ENCODE measurements at places on chromosomes 3 and 15.
A peak's percentile ranks its signal among the peaks of the same experiment; 100 is the strongest.

DNA sequence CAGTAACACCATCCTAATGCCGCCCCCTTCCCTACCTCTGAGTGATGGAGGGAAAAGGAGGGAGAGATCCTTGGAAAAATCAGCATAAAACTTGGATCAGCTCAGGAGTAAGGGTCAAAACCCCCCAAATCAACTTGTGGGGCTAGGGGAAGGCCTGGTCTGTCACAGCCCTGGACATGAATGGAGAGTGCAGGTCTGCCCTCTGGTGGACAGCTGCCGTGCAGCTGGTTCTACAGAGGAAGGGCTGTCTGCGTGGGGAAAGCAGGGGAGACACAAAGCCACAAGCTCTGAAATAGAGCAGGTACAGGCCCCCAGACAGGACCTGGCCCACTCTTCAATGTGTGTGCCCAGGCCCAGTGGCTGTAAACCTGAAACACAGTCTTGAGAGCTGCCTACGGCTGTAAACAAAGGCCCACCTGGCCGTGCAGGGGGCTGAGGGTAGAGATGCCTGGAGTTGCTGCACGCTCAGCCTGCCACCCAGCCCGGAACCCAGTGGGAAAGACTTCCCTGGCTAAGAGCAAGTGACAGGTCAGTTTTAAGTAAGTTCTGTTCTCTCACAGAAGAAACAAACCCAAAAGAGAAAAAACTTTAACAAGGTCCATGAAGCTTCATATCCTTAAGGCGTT lies 16.4 kb downstream of the CLK3 start:
- DNase-seq = peak; percentile 71

- no peak for DNase-seq
Measured at GRCh38 chr3:69532547-69533224, 146.8 kb upstream of the FRMD4B start.

- peak; percentile 75 for DNase-seq
Measured at GRCh38 chr3:88219138-88219792, 69.5 kb downstream of the C3orf38 start.

DNA sequence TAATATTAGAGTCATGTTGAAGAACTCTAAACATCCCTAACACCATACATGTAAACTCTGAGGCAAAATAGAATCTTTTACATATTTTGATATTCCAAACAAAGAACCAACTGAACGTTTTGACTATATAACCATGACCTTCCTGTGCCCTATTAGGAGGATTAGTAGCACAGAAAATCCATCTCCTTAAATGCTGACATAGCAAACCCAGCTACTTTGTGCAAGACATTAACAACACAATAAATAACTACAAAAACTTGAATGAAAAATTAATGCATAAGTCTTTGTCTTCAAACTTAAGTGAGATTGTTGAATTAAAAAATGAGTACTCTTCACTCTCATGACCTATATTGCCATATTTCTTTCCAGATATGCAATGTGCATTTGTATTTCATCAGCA lies 450.0 kb upstream of the PDZRN3 start:
- no peak for DNase-seq

DNA sequence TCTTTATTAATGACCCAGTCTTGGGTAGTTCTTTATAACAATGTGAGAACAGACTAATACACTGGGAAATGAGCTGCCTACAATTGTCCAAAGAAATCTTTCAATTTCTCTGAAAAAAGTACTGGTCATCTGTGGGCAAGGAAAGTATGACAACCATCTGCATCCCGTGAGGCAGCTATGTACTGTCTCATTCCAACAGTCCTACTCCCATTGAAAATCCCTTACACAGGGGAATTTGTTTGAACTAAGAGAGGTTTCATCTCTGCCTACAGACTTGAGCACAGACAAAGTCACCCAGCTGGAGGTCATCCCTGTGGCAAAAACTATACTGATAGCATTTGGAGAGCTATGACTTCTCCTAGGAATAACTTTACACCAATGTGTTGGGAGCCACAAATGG lies 27.1 kb downstream of the SHC4 start:
- peak; percentile 89 for DNase-seq

- peak; percentile 60 for DNase-seq
Measured at GRCh38 chr3:62922326-62922725, 47.1 kb upstream of the CADPS start.

GRCh38 chr15:69669446-69669845 lies 216.8 kb downstream of the RPLP1 start:
- no peak for DNase-seq

DNA sequence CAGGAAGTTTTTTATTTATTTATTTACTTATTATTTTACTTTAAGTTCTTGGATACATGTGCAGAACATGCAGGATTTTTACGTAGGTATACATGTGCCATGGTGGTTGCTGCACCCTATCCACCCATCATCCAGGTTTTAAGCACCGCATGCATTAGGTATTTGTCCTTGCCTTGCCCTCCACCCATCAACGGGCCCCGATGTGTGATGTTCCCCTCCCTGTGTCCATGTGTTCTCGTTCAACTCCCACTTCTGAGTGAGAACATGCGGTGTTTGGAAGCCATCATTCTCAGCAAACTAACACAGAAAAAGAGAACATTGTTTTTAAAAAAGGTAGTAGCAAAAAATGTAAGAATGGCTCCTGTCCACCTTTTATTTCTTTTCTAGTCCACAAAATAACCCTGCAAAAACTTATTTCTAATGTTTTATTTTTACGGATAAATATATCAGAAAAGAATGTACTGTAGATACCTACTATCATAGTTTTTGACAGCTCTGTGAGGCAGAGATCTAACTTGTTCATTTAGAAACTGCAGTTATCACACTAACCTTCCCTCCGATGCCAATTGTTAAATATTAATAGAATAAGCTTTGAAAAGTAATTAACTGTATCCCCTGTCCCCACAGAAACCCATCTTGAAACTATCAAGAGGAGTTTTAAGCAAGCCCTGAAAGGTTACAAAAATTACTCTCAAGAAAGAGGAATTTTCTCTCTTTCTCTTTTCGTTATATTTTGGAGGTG lies 189.2 kb downstream of the LPP start:
- DNase-seq = no peak

DNA sequence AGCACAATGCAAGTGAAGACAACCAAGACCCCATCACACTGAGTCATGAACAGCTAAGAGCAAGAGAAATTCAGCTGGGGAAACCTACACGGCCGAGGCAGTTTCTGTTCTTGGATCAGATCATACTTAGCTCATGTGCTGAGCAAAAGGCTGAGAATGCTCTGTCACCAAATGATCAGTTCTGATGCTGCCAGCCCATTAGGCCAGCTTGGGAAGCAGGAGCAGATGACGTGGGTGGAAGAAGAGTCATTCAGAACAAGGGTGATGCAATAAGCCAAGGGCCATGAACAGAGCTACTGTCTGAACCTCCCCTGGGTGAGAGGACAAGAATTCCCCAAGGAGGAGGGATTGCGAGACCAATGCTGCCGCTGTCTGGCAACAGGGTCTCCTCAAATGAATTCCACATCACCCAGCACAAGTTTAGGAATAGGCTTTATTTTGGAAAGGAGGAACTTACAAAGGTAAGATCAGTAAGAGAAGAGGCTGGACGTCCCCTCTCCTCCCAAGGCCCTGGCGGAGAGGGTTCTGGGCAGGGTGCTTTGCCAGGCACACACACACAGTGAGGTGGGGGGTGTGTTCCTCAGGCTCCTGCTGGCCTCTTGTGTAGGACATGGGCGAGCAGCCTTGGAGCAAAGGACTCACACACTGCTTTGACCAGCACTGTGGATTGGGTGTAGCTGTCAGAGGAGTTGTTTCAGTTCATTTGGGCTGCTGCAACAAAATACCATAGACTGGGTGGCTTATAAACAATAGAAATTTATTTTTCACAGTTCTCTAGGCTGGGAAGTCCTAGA lies 65.6 kb upstream of the CTXND1 start:
- DNase-seq = peak; percentile 100

DNA sequence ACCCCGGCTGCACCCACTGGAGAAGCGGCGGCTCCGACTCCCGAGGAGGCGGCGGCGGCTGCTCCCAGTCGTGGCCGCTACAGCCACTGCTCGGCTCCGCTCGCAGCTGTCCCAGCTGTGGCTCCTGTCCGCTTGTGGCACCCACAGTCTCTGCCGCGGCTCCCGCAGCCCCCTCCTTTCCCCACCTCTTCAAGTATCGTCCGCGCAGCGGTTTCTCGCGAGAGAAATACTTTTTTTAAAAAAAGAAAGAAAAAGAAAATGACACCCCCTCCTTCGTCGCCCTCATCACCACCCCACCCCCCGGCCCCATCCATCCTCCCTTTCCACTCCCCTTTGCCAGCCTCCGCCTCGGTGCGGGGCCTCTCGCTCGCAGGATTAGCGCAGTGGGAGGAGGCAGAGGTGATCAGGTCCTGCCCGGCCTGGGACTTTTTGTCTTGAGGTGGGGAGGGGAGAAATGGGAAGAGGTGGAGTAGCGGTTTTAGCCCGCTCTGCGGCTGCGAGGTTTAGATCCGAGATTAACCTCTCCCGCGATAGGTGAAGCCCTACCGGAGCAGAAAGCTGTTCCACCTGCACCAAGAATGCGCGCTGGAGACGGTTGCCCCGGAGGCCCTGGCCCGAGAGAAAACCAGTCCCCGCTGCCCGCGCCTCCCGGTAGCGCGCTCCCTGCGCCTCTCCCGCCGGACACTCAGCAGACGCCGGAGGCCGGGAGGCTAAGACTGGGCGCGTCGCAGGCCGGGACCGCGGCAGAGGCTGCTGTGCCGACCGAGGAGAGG lies at the start of gene FBN1:
TSS of gene FBN1 (minus strand) at position 152 of the 773 bp plus-strand sequence. CDS start 940 bp downstream, outside the sequence.
- peak; percentile 95 for DNase-seq

GRCh38 chr15:78928616-78929093 lies 16.2 kb downstream of the CTSH start:
- DNase-seq = no peak

- no peak for DNase-seq
Measured at GRCh38 chr3:7204848-7205156, 343.9 kb downstream of the GRM7 start.

- no peak for DNase-seq
Measured at GRCh38 chr3:137172728-137173127, 214.9 kb downstream of the IL20RB start.

DNA sequence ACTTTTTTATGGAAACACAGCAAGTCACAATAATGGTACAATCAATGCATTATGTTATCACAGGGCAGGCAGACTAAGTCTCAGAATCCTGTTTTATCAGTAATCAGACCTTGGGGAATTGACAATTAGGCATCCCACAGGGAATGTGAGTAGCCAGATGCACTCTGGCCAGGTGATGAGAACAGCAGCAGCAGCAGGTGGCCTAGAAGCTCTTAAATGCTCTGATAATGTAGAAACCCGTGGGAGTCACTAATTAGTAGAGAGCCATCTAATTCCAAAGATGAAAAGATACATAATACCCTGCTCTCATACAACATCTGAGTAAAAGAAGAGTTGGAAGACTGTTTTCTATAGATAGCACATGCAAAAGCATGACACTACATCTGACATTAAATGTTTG lies 12.6 kb downstream of the CEP152 start:
- no peak for DNase-seq

DNA sequence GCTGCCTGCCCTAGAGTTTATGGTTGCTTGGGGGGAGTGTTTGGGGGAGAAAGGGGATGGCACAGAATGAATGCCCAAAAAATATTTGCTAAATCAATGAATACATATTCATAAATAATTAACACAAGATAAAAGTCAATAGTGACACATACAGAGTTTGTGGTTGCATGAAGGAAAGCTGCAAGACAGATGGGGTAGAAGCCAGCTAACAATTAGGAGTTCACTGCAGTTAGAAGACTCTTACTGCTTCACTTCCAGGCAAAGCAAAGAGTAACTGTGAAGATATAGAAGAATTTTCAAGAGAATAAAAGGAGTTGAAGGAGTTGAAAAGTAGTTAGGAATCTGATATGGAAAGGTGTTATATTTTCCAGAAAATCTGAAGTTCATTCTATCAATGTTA lies 72.4 kb downstream of the ZNF280D start:
- DNase-seq = no peak

GRCh38 chr15:61712129-61712759 lies 348.0 kb downstream of the VPS13C start:
- no peak for DNase-seq

DNA sequence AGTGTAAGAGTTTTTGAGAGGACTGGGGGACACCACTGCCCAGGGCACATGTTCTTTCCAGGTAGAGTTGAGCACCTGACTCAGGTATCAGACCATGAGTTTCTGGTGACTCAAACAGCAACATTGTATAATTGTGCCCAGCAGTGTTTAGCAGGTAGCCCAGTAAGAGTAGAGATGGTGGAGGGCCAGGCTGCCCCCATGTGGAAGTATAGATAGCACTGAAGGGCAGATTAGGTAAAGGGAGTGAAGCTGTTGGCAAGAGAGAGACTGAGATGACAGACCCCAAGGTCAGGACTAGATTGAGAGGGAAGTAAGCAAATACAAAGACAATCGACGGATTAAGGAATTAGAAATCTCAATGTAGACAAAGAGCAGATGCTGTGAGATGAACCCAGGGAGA lies 74.6 kb downstream of the TRIM42 start:
- DNase-seq = no peak

DNA sequence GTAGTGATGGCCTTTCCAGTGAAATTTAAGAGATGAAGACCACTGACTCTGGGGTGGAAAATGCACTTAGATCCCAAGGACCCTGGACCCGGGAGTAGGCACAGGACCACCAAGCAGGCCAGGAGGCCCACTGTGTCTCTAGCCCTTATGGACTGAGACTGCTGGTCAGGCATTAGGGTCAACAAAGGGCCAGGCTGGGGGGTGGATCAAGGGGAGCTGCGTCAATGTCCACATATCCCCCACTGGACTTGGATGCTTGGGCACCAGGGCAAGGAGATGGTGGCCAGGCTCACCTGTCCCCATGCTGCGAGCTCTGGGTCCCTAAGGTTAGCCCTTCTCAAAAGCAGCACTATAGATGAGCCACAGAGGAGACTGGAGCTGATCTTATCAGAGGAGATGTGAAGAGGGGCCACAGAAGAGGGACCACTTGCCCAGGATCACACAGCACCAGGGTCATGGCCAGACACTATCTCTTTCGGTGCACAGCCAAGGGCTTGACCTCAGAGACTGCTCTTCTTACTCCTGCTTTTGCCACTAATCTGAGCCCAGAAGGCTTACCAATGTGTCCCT lies 14.7 kb downstream of the RAB6B start:
- no peak for DNase-seq

GRCh38 chr15:80870893-80871292 lies 91.7 kb downstream of the CEMIP start:
- peak; percentile 30 for DNase-seq

Data from GM23248 (cell line).